G401 (cell line): ENCODE measurements at places on chromosomes 1 and 21. TPM values are rescaled to one million over a fixed set of nuclear protein-coding genes. Genes with fewer than 3 reads are reported as not detected.
A peak's percentile ranks its signal among the peaks of the same experiment; 100 is the strongest.

Gene ACKR1
- not detected in 2 replicates for total RNA-seq

Gene NGF
- total RNA-seq, result 1.4 TPM in 1 of 2 replicates, not detected in the other

Gene VWA5B1
- not detected in 2 replicates for total RNA-seq

Gene TTC34
- 0.17 TPM in 1 of 2 replicates, not detected in the other for total RNA-seq

Gene C8B
- not detected in 2 replicates for total RNA-seq

Gene DUSP10
- not detected in 2 replicates for total RNA-seq

Gene OBSCN
- 7.3 and 7.7 TPM in 2 replicates for total RNA-seq

Gene CNKSR1
- not detected in 2 replicates for total RNA-seq

Gene KCNE1
- total RNA-seq, result 0.14 and 0.18 TPM in 2 replicates

Gene TSACC
- not detected in 2 replicates for total RNA-seq

DNA sequence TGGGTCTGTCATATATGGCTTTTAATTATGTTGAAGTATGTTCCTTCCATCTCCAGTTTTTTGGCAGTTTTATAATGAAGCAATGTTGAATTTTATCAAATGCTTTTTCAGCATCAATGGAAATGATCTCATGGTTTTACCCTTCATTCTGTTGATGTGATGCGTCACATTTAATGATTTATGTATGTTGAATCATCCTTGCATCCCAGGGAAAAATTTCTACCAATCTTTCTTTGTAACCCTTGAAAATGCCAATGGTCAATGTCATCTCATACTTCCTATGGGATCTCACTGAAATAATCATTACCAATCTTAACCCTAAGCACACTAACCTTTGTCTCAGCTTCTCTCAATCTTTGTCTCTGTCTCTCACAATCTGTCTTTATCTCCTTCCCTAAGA lies 1004.0 kb downstream of the KCNT2 start:
- no peak for DNase-seq

GRCh38 chr1:67939186-67939743 lies 106.0 kb upstream of the GNG12 start:
- no peak for DNase-seq

- no peak for DNase-seq
Measured at GRCh38 chr21:41665766-41666595, 100.9 kb downstream of the RIPK4 start.

DNA sequence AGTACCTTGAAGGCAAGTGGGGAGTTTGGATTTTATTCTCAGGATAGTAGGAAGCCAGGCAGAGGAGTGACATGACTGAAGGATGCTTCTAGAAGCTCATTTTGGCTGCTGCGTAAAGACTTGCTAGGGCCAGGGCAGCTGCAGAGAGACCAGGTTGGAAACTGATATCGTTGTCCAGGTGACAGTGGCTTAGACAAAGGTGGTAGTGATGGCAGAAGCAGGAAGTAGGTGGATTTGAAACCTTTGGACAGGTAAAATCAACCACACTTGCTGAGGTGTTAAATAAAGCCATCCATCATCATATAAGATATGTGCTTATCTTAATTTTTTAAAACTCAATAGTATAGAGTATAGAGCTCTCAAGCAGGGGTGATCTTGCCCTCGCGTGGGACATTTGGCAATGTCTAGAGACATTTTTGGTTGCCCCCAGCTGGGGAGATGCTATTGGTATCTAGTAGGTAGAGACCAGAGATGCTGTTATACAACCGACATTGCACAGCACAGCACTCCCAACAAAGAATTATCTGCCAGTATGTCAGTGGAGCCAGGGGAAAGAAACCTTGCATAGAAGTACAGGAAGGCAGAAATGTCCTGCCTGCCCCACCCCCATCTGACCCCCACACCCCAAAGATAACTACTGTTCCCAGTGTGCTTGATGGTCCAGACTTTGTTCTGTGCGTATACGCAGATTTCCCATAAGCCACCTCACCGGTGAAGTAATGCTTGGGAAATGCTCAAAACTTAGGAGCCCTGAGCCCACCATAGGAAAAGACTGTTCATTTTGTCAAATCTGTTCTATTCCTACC lies 31.1 kb downstream of the TMEM51 start:
- no peak for DNase-seq

- no peak for DNase-seq
Measured at GRCh38 chr1:248923352-248924338, 17.6 kb downstream of the PGBD2 start.

DNA sequence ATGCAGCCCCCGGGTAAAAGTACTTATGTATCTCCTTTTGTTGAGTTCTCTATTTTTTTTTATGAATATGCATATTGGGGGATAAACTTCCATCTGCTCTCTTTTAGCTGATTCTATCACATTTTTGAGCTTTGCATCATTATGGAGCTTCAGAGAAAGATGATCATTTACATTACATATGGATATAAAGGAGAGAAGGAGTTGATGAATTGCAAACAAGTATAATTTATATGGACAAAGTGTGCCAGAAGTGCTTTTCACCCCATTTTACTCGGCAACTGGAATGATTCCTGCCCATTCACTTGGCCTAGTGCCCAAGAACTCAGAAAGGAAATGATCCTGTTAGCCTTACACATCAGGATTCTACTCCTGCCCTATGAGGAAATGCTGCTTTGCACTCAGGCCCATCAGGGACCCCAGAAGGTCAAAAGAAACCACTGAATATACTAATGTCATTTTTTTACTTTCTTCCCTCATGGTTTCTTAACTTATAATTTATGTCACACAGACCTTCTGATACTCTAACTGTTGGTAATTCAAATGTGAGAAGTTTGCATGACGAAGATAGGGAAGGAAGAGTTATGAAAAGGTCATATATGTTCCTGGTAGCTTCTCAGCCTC lies 65.6 kb downstream of the SAMSN1 start:
- DNase-seq, result no peak

- no peak for DNase-seq
Measured at GRCh38 chr1:88398338-88398737, 285.7 kb upstream of the PKN2 start.

- DNase-seq, result no peak
Measured at GRCh38 chr1:228079601-228080263, 2.8 kb upstream of the ARF1 start.

DNA sequence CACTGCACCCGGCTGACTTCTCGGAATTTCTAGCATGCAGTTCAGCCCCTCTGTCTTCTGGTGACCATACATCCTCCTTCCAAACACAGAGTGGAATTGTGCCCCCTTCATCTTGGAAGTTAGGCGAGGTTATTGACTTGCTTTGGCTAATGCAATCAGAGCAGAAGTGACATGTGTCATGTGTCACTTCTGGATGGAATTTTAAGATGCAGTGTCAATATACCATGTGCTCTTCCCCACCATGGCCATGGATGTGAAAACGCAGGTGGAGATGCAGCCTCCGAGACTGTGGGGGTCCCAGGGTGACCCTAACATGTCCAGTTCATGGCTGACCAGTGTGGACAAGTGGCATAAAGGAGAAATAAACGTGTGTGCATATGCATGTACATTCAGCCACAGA lies 83.0 kb downstream of the KCNJ6 start:
- DNase-seq, result no peak

- no peak for DNase-seq
Measured at GRCh38 chr1:153260585-153261280, 1.2 kb downstream of the LORICRIN start.

DNA sequence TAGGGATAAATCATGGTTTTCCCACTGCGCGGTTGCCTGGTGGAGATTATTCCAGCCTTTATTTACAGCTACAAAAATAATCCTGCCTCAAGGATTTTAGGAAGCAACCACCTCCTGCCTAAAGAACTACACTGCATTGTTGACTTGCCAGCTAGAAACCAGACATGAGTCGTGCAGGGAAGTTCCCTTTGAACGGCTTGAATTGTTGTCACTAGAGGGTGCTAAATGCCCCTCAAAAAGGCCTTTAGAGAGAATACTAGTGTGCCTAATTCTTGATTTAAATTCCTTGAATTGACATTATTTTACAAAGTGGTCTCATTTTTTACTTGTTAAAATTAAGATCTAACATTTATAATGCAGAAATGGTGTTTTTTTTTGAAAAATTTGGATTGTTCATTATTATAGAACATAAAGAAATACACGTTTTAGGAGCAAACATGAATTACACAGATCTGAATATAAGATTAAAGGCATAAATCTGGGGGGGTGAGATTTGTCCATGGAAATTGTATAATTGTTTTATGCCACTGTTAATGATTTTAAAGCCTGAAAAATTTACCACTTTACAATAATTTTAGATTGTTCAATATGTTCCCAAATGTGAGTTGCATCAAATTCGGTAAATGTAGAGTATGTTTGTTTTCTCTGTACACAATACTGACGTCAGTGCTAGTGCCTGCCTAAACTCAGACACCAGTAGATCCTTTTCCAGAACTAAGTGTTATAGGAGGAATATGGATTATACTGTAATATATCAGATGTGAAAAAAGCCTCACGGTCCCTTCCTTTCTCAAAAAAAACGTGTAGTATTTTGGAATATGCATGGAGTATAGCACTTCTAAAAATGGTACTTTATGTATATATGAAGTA lies 7.6 kb upstream of the ERG start:
- DNase-seq, result peak; percentile 34

DNA sequence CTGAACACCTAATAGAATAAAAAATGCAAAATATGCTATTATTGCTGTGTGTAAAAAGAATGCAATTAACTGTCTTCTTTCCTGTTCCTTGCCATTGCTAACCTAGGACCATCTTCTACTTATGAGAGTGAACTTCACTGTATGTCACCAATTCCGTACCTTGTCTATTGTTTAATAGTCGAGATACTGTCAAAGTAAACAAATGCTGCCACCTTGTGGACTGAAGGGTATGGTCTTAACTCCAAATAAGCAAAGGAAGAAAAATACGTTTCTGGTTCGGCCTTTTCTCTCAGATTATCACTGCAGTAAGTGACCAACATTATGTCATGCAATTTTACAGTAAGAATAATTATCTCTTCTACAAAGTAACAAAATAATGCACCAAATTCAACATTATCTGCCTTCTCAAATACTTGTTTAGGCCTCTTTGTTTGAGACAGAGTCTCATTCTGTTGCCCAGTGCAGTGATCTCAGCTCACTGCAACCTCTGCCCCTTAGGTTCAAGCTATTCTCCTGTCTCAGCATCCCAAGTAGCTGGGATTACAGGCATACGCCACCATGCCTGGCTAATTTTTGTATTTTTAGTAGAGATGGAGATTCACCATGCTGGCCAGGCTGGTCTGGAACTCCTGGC lies 133.4 kb downstream of the COP1 start:
- DNase-seq, result peak; percentile 86

DNA sequence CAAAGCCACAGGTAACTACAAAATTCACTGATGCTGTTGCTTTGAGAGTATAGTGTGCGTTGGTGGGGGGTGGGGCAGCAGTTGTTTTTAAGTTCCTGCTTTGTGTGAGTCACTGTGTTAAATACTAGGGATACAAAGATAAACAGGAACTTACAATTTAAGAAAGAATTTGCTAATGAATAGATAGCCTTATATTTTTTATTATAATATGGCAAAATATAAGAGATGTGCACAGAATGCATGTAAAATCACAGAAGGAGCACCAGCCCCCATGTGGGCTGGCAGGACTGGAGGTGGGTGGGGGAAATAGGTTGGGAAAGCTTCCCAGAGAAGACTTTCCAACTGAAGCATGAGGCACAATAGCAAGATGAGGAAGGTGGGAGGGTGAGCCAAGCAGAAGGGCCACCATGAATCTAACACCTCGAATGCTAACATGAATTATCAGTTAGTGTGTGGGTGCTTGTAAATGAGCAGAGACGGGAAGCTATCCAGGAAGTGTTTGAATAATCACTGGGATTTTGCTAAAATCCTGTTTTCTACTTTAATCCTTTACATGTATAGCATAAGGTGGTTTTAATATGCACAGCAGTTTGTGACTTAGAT lies 57.0 kb upstream of the RAVER2 start:
- DNase-seq, result no peak

GRCh38 chr1:35539073-35539823 lies 18.0 kb downstream of the KIAA0319L start:
- peak; percentile 68 for DNase-seq

- no peak for DNase-seq
Measured at GRCh38 chr1:241485554-241485992, 34.0 kb downstream of the FH start.

GRCh38 chr1:116218922-116219321 lies 107.7 kb downstream of the MAB21L3 start:
- no peak for DNase-seq

- peak; percentile 25 for DNase-seq
Measured at GRCh38 chr1:156920233-156921052, at the start of gene LRRC71. LRRC71 (plus strand) TSS chr1:156920632; CDS start chr1:156920804, 172 bp downstream.

DNA sequence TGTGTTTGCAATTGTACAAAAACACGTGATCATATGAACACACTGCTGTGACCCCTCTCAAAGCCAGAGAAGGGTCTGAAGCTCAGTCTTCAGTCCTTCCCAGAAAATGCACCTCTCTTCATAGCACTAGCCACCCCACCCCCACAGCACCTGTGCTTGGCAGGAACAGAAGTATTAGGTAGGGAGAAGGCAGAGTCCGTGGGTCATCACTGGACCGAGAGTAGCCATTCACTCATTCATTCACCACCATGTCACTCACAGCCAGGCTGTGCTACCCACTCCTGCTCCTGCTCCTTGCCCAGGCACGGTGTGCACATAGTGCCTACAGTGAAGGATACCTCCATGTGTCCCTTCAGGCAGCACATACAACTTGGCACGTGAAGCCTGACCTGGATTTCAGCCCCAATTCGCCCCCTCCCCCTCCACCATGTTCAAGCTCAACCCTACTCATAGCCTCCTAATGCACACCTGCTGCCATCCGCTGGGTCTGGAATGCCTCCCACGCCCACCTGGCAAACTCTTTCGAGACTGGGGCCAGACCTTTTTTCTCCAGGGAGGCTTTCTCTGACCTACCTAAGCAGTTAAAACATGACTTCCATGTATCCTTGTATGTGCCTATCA lies 81.9 kb upstream of the GALNT2 start:
- no peak for DNase-seq

DNA sequence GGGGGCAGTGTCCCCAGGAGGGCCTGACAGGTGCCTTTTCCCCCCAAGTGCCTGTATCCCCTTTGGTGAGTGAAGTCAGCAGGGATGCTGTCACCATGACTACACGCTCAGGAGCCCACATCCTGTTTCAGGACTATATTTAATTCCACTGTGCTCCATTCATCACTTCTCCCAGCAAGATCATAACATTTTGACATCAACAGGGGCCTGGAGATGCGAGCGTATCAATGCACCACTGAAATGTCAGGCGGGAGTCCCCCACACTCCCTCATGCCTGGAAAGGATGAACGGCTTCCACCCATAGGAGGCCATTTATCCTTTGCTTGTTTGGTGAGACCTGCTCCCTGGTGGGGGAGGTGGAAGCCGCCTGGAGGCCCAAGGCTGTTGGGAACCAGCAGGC lies 119.1 kb downstream of the PTPRU start:
- no peak for DNase-seq

DNA sequence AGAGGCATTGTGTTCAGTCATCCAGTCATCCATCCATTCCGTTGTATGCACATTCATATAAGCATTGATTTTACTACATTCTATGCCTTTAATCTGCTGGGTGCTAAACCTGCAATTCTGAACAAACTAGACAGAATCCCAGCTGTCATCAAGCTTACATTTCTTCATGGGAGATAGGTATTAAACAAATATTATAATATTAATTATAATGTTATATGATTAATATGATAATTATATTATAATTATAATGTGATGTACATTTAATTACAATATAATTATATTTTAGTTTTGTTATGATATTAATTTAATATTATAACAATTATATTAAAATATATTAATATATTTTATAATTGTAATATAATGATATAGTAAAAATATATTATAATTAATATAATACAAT lies 112.4 kb downstream of the BRINP3 start:
- DNase-seq, result no peak
